Esophagus mucosa (tissue), 1 donor: ENCODE measurements at places on chromosomes 3 and 15. TPM values are rescaled to one million over a fixed set of nuclear protein-coding genes. Genes with fewer than 3 reads are reported as not detected.

PLA2G4B gene
- total RNA-seq, result 23.6 TPM

CLDN16 gene
- 0.76 TPM for total RNA-seq

DNA sequence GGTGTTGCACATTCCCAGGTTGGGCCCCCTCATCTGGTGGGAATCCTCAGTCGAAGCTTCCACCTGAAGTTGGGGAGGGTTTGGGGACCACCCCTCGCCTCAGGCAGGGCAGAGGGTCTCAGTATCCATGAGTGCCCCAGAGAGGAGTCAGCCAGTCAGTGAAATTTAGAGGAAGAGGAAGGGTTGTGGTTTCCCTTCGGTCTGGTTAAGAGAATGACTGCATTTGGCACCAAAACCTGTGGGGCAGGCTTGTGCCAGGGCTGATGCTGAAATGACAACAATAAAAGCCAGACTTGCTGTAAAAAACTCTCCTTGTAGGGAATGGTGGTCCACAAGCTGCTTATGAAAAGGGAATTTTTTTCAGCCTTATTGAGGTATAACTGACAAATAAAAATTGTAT lies 22.6 kb downstream of the LMCD1 start:
- ATAC-seq, result peak; percentile 66

DNA sequence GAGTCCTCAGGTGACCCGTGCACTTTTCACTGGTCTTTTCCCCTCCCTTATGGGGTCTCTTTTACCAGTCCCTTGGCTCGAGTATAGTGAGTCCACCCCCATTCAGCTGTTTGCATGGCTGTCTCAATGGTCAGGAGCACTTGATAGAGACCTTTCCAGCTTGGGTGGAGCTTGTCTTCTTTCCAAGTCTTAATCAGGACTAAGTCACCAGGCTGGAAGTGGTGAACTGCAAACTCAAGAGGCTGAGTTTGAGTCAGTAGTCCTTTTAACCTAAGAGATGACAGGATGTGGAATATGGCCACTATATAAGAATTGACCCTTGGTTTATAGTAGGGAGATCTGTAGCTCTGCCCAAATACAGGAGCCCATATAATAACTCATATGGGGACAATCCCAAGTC lies 279.7 kb downstream of the PYDC2 start:
- ATAC-seq, result no peak

DNA sequence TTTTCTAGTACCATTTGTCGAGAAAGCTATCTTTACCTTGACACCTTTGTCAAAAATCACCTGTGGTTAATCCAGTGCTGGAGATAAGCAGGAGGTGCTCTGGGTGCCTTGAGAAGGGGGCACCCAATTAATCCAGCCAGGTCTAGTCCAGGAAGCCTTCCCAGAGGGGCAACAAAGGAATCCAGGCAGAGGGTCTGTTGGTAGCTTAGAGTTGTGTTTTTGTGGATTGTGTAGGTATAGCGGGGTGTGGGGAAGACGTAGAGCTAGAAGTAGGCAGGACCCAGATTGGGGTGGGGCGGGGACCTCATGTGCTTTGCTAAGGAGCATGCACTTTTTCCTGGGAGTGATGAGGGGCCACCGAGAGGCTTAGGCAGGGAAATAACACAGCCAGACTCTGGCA lies 6.0 kb upstream of the PIGZ start:
- no peak for ATAC-seq

GRCh38 chr3:111610189-111610588 lies 15.0 kb upstream of the ZBED2 start:
- peak; percentile 73 for ATAC-seq

DNA sequence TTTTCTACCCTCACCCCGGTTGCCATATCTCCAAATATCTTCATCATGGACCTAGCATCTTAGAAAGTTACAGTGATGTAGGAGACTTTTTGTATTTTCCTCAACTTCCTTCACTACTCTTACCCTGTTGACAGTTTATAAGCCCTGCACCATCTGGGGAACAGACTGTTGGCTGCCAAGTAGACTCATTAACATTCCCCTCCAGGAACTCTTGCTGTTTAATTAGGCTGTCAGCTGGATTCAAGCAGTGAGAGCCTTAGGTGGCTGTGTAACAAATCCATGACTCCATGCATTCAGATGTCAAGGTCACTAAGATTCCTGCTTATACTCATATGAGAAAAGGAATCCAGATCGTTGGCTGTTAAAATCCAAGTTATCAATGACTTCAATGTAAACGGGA lies 198.3 kb downstream of the NAALADL2 start:
- no peak for ATAC-seq
